ENCODE measurements at places on chromosomes 16 and 17. TPM values are rescaled to one million over a fixed set of nuclear protein-coding genes. Genes with fewer than 3 reads are reported as not detected.

The GID4 gene
- 22.4 TPM for total RNA-seq

GRCh38 chr17:46949291-46950174 lies 26.6 kb downstream of the GOSR2 start:
- no peak for DNase-seq

The KRTAP9-8 gene
- not detected for total RNA-seq

The OR1A1 gene
- total RNA-seq: not detected

DNA sequence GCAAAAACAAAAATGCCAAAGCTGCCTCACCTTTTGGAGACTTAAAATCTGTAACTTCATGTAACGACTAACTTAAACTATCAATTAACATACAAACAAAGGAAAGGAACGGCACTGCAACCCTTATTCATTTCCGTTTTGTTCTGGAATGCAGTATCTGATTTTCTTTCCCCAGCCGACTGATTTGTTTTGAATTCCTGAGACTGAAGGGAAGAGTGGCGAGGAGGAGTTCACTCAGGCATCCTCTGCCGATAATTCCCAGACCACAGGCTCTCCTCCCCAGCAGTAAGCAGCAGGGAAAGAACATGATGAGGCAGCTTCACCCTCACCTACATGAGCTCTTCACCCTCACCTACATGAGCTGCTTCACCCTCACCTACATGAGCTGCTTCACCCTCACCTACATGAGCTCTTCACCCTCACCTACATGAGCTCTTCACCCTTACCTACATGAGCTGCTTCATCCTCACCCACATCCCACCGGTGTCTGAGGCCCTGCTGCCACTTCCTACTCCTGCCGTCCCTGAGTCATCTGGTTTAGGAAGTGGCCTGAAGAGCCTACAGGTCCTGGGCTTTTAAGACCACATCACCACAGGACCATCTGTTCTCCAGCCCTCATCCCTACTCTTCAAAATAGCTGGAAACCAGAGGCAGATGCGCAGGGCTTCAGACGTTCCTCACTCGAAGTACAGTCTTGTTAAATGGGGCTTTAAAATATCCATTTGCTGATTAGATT lies 168.0 kb upstream of the RPH3AL start:
- no peak for DNase-seq

GRCh38 chr16:23523876-23524385 lies 13.6 kb upstream of the GGA2 start:
- no peak for DNase-seq

The CSH1 gene
- not detected for total RNA-seq

DNA sequence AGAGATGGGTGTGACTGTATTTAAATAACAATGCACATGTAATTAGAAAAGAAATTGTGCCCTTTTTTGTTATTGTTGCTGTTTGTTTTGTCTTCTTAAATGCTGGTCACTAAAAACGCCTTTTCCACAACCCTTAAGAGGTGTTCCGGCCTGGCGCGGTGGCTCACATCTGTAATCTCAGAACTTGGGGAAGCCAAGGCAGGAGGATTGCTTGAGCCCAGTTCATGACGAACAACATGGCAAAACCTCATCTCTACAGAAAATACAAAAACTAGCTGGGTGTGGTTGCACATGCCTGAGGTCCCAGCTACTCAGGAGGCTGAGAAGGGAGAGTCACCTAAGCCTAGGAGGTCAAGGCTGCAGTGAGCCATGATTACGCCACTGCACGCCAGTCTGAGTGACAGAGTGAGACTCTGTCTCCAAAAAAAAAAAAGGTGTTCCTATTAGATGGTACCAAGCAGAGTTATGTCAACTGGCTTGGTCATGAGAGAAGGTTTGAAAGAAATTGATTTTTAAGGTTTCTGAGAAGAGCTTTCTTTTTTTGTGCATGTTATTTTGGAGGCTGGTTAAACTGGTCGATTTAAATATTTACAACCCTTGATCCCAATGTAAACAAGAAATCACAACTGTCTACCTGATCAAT lies 23.5 kb upstream of the RFFL start:
- DNase-seq: no peak

The SCGB1C2 gene
- total RNA-seq: not detected

The PIK3R6 gene
- 0.32 TPM for total RNA-seq
